ENCODE measurements at places on chromosomes 7 and 10.

- no peak for DNase-seq
These were observed 159.5 kb upstream of the AUTS2 start for GRCh38 chr7:69438584-69439412.

DNA sequence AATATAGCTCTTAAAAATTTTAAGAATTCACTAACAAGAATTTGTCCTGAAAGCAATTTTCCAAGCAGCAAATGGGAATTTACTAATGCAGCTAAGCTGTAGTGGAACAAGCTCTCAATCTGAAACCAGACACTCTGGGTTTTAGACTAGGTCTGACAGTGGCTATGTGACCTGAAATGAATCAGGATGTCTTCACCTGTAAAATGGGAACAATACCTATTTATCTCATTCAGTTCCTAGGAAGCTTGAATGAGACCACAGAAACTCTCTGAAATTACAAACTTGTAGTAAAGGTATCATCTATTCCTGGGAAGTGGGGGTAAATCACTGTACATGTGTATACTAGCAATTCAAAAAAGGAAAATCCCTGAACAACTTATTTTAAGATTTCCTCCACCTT is 1.2 kb downstream of the DNAJC2 start:
- no peak for DNase-seq

DNA sequence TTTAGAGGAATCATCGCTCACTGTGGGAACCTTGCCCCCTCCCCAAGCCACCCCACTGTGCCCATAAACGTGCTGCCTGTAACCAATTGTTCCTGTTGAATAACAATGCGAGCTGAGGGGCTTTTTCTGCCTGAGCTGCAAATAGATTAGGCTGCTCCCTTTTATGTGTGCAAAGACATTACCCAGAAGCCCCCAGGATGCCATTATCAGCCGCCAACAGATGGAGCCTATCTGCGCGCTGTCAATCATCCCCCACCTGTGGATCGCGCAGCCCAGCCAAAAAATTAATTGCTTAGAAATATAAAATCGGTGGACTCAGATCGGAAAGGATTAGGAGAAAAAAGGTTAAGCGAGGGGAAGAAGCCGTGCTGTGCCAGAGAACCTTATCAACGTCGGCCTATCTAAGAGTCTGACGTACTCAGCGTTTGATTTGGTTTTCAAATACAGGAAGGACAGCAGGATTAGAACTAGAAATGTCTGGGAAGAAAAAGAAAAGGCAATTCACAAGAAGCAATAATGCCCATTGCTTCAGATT is 167.3 kb upstream of the MYO3A start:
- DNase-seq = peak; percentile 57

DNA sequence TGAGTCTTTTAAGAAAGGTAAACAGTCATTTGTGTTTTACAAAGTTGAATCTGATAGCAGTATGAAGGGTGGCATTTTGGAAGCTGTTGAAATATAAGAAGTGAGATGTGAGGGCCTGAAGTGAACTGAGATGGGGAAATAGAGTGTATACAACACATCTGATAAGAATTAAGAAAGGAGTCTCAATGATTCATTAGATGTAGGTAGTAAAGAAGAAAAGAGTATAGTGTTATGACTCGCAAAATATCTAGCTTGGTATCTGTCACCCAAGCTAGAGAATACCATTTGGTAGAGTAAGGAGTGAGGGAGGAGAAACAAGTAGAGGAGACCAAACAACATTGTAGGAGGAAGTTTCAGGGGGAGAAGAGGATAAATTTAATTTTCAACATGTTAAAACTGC is 5.3 kb downstream of the PTPN12 start:
- no peak for DNase-seq

DNA sequence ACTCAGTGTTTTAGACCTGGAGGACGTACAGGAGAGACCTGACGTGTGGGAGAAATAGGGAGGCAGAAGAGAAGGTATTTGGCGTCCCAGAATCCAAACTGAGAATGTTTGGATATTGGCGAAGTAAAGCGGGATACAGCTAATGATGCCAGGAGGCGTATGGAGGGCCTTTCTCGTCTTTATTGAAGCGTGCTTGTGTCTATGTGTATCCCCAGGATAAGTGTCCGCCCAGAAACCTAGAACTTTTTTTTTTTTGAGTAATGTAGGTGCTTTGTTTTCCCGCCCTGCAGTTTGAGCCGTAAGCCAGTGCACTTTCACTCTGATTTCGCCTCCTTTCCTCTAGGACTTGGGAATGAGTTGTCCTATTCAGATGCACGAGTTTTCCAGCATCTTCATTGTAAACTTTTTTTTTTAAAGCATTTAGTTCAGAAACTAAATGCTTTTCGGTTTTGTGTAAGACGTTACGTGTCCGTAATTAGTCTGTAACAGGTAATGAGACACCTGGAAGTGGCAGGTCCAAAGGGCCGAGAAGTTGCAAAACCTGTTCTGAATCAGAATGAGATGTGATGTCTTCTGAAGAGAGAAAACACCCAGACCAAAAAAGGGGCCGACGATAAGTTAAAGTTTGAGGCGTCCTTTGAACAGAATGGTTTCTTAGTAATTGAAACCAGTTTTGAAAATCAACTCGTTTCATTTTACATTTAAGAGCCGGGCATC is 746 bp downstream of the ARL5B start:
- peak; percentile 22 for DNase-seq

- no peak for DNase-seq
These were observed 228.1 kb upstream of the NFE2L3 start for GRCh38 chr7:25923741-25924460.

DNA sequence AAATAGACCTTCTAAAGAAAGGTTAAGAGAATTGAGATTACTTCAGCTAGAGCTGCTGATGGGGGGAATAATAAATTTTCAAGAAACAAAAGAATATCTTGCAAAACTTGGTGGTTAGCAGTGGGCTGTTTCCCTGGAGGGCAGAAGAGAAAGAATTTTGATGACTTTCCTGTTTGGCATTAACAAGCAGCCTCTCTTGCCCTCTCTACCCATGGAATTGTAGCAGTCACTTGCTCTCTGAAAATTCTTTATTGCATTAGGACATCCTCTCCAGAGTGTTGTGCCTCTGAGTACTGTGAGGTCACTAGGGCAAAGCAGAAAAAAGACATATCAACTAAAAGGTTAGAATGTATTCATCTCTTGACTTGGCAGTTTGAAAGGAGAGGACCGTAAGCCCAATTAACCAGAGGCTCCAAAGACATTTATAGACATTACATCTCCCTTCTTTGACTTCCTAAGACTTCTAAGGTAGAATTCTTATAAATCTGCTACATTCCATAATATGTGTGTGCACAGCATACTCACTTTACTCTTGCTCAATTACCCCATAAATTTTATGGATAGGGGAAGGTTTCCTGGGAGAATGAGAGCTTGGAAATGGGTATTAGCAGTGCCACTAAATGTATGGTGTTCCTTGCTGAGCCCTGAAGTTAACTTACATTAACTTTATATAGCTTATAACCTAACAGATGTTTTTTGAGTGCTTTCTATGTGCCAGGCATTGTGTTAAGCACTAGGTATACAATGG is 215.3 kb downstream of the KIF20B start:
- no peak for DNase-seq

DNA sequence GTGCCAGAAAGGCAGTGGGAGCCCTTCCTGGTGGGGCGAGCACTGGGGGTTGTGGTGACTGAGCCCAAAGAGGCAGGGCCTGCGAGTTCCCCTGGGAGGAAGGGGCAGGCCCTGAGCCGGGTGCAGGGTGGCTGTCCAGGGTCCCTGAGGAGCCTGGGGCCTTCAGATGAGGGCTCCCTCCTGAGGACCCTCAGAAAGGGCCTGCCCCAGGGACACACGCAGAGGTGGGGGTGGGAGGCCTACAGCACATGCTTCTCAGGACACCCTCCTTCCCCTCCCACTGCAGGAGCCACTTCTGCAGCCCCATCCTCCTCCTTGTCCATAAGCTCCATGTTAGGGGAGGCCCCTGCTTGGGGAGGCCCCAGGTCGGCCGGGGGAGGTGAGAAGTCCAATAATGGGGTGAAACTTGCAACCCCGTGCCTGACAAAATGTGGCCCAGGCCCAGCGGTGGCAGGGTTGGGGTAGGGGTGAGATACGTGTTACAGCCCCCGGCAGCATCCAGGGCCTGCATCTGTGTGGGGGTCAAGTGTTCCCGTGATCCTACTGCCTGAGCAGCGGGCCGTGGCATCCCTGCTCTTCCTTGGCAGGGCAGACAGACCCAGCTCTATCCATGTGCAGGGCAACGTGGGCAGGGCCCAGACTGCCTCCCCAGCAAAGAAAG is 31.8 kb upstream of the RET start:
- DNase-seq = peak; percentile 63

GRCh38 chr7:98996150-98996552 is 117.8 kb downstream of the TRRAP start:
- no peak for DNase-seq

Measured in H7 (cell line).